Smooth muscle cell of the brain vasculature (primary cell): ENCODE measurements at places on chromosomes 13 and 19.

- no peak for DNase-seq
These were observed 13.8 kb downstream of the CEACAM1 start for GRCh38 chr19:42514449-42514848.

DNA sequence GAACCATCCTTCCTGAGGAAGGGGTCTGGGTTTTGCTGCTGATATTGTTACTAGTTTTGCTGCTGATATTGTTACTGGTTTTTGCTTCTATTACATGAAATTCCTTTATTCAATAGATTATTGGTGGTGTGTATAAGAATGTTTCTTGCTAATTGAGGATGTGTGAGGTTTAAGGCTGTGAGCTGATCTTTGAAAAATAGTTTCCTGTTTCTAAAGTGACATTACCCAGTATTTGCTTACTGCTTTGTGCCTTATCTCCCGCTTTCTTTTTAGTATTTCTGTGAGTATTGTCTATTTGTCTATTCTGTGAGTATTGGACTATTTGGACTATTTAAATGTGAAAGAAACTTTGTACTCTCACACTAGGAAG is 38.2 kb upstream of the C1QTNF9 start:
- no peak for DNase-seq

GRCh38 chr19:3618144-3618810 is 8.3 kb downstream of the CACTIN start:
- no peak for DNase-seq

DNA sequence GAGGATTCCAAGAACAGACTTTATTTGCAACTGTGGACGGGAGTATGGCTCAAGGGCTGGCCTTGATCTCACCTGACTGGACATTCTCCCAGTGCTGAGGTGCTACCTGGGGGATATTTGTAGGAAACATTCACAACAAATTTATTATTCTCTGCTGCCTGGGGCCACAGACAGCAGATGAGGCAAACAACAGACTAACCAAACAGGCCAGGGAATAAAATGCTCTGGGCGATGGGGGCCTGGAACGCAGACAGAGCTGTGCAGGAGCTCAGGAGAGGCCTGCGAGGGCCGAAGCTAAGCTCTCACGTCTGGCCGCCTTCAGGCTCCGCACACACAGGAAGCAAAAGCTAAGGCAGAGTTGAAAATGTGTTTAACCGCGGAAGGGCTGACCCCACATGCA is 7.8 kb downstream of the PLPP2 start:
- DNase-seq: no peak

DNA sequence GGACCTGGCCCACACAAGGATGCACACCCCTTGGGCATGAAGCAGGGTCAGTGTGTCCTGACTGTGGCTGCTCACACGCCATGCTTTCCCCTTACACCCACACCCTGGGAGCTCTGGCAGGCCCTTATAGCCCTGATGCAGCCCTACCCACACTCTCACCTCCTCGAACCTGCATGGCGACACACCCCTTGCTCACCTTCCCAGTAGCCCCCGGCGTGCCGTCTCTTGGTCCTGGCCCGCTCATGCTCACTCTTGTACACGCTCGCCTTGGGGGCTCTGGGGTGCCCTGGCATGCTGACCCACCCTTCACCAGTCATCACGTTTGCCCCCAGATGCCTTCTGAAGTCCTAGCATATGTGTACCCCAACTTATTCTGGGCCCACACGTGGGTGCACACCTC is 56.1 kb downstream of the MAP4K1 start:
- DNase-seq: no peak

- DNase-seq: no peak
These were observed 412.8 kb downstream of the ZNF536 start for GRCh38 chr19:30784850-30785457.

- peak; percentile 36 for DNase-seq
These were observed 14.0 kb upstream of the ATP8B3 start for GRCh38 chr19:1825909-1826556.

- no peak for DNase-seq
These were observed 1344.6 kb downstream of the OLFM4 start for GRCh38 chr13:54373211-54373610.

DNA sequence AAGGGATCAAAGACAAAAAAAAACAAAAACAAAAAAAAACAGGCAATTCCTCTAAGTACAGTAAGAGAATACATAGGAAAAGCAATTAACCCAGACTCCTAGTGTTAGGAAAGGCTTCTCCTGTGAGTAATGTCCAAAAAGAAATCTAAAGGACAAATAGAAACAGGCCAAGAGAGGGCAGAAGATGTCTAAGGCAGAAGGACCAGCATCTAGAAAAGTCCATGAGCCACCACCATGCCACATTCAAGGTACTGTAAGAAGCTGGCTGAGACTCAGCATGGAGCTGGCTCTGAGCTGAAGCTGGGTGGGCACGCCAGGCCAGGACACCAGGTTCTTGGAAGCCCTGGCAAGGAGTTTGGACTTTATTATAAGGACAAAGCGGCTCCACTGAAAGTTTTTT is 118.1 kb upstream of the FRY start:
- DNase-seq: no peak

GRCh38 chr13:65368832-65369231 is 1861.3 kb downstream of the PCDH9 start:
- no peak for DNase-seq

GRCh38 chr13:75175575-75175974 is 306.4 kb downstream of the TBC1D4 start:
- no peak for DNase-seq

- no peak for DNase-seq
These were observed 9.2 kb downstream of the ADGRE2 start for GRCh38 chr19:14769201-14769600.

GRCh38 chr19:37997911-37998344 is 90.9 kb downstream of the SIPA1L3 start:
- no peak for DNase-seq

DNA sequence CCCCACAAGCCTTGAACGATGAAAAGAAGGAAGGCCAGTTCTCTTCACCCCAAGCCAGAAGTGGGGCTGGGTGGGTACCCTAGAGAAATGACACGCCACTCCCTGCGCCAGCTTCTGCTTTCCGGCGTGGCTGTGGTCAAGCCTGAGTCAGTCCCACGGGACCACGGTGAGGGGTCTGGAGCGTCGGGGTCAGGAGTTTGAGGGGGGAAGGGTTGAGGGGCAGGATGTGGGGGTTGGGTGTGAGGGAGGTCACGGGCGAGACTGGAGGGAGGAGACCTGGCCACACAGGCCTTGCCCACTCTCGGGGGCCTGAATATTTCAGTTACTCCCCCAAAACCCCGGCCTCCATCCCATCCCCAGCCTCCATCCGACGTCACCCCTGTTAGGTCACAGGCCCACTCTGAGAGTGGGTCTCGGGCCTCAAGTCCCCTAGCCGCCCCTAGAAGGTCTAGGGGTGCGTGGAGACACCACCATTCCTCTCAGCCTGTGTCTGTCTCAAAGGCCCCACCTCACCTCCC is 500 bp upstream of the IFI30 start:
- DNase-seq: no peak

GRCh38 chr19:42352301-42353259 is 27.1 kb downstream of the MEGF8 start:
- DNase-seq: no peak

GRCh38 chr19:31378404-31378803 is 29.2 kb upstream of the TSHZ3 start:
- peak; percentile 26 for DNase-seq

- no peak for DNase-seq
These were observed 20.5 kb upstream of the SLC15A1 start for GRCh38 chr13:98772794-98773452.

DNA sequence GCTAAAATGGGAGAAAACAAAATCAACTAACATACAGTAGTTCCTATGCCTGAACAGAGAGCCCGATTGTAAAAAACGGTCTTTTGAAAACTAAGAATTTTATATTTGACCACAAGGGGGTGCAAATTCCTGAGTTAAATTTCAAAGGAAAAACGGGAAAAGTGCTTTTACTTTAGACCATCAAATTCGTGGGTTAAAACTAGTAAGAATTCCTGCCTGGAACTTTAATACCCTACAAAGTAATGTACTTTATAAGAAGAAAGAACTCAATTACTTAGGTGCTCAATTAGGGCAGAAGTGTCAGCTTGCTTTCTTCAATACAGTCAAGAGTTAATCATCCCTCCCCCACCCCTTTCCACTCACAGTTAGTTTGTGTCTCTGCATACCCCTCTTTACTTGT is 69.8 kb downstream of the KCNRG start:
- DNase-seq: no peak

DNA sequence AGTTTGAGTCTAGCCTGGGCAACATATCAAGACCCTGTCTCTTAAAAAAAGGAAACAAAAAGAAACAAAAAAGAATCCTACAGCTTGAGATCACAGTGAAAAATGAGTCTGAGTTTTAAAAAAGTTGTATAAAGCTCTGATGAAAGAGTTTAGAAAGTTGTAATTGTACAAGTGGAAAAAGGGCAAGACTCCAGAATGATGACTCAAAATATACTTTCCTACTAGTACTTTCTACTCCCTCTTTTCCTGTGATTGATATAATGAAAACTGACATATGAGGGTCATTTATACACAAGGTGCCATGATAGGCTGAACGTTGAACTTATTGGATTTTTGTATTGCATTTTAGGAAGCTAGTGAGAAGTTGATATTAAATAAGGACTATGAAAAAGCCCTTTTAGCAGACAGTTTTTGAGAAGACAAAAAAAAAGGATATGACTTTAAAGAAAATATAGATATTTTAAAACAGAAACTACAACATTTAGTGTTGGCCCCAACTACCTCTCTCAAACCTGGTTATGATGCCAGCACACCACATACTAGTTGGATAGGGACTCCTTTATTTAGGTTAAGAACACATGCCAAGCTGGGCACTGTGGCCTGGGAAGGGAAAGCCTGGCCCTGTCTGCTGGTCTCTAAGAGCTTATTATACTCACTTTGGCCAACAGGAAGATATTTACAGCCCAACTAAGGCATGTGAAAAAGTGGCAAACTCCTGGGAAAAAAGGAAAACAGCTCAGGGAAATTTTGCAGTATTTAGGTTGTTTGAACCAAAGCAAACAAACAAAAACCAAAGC is 116.6 kb downstream of the KL start:
- DNase-seq: no peak

DNA sequence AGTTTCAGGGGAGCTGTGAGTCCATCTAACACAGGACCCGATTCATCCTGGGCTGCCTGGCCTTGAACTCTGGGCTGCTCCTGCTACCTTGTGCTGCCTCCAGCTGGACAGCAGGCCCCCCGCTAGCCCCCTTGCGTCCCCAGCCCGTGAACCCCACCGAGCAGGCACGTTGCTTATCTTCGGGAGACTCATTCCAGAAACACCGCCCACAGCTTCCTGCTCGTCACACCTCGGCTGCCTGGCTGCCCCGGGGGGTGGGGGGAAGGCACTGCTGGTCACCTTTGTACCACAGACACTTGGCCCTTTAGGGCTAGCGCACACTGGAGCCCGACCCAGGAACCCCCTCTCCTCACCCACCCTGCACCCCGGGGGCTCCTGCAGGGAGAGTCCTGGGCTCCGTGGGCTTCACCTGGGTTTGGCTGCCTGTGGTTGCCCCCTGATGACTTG is 48.1 kb downstream of the CRTC1 start:
- no peak for DNase-seq

- DNase-seq: no peak
These were observed 29.4 kb upstream of the FBXL3 start for GRCh38 chr13:77056382-77056781.

DNA sequence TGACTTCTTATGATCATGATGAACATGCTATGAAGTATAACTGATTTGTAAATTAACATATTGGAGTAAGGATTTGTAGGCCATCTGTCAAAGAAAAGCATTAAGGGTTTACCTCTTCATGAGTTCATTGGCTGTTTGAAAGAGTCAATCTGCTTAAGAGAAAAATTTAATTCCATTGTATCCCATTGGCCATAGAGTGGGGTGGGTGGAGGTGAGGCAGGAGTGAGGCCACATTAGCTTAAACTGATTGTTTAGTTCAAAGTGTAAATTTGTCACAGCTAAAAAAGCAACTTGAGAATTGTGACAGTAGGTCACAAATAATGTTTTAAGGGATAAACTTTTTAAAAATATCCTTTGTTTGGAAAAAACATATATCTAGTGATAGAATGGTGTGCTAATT is 11.4 kb downstream of the GPR180 start:
- no peak for DNase-seq

GRCh38 chr19:46834121-46834520 is 16.5 kb downstream of the AP2S1 start:
- DNase-seq: no peak

GRCh38 chr13:55727683-55728082 is 1413.0 kb upstream of the PRR20A start:
- no peak for DNase-seq

DNA sequence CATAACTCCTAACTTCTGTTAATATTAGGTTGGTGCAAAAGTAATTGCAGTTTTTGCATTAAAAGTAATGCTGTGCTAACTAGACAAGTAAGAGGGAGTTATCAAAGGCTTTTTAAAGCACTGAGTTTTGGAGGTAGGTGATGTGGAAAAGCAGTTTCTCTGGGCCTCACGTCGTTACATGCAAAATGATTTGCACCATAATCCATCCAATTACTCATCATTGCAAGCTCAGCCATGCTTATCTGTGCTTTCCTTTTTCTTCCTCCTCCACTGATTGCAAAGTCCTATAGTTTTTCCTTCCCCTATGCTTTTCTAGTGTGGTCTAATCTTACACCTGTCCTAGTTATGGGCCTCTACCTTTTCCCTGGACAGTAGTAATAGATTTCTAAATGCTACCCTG is 35.4 kb upstream of the INTS6 start:
- no peak for DNase-seq

DNA sequence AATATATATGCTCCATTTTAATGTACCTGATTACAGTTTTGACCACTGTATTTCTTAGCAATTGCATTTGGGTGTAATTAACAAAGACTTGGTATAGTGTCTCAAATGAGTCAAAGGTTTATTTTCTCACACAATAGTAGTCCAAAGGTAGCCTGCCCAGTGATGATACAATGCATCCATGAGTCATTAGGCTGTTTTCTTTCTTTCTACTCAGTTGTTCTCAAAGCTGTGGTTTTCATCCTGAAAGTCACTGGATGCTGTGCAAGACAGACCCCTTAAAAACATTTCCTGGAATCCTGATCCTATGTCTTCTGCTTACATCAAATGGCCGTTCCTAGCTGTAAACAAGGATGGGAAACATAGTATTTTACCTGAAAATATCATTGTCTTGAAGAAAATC is 651.2 kb upstream of the MIR17HG start:
- DNase-seq: no peak

- DNase-seq: no peak
These were observed 5.3 kb downstream of the NECTIN2 start for GRCh38 chr19:44851427-44851826.

GRCh38 chr13:110225609-110226574 is 81.1 kb downstream of the COL4A1 start:
- no peak for DNase-seq

- no peak for DNase-seq
These were observed 50.9 kb downstream of the CCDC70 start for GRCh38 chr13:51912511-51913225.
